ENCODE measurements at places on chromosomes 7 and 10.

- DNase-seq = no peak
Observed at GRCh38 chr7:66768865-66769832, 28.6 kb downstream of the RABGEF1 start.

- DNase-seq = no peak
Observed at GRCh38 chr10:24444337-24444736, 235.4 kb downstream of the KIAA1217 start.

GRCh38 chr10:45461034-45461433 lies 87.0 kb downstream of the ALOX5 start:
- DNase-seq = no peak

DNA sequence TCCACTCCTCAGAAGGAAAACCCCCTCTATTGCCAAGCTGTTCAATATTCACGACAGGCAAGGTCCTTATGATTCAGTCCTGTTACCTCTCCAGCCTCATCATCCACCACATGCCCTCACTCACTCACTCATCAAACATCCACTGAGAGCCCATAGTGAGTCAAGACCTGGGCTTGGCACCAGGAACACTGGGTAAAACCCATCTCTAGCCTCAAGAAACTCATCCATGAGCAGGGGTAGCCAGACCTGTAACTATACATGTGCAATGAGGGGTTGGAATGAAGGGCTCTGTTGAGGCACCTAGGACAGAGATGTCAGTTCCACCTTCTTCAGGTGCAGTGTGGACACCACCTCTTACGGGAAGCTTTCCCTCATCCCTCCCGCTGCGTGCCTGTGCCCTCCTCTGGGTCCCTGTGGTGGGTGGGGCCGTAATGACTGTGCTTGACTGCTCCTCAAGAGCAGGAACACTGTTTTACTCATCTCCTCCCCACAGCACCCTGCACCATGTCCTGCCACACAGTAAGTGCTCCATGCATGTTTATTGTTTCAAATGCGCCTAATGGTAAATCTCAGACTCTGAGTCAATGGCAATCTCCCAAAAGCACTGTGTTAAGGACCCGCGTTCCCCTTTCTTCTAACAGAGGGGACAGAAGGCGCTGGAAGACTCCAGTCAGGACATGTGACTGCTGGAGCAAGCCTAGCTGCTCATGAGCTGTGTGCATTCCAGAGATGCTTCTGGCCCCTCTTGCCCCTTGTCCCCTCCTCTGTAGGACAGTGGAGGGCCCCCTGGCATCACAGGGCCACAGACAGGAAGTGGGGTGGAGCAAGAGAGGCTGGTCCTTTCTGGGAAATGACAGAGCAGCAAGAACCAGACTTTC lies 95.4 kb downstream of the HIPK2 start:
- DNase-seq = no peak

DNA sequence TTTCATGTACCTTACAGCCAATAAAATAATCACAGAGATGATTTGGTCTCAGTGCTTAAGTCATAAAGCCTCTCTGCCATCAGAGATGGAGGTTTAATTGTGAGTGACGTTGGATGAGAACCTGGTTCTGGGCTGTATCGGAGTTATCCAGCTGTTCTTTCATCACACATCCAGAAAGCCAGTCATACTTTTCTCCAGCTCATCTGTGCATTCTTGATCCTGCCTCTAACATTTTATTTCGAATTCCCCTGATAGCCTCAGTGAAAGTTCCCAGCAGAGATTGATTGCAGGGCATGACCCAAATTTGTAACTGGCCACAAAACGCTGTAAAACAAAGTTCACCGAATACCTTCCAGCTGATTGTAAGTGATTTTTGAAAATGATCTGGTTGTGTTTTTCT lies 212.6 kb upstream of the HABP2 start:
- no peak for DNase-seq

- DNase-seq = no peak
Observed at GRCh38 chr7:6478186-6478585, 30.4 kb upstream of the DAGLB start.
